Gastroesophageal sphincter (tissue), 4 donors: ENCODE measurements at places on chromosomes 7 and 10. TPM values are rescaled to one million over a fixed set of nuclear protein-coding genes. Genes with fewer than 3 reads are reported as not detected.

The CPN1 gene
- total RNA-seq = not detected

The ACHE gene
- 1.0 TPM for total RNA-seq

The STEAP2 gene
- total RNA-seq = 21.0 TPM

The ZPBP gene
- total RNA-seq = not detected

The CALHM1 gene
- not detected for total RNA-seq

The CDK5 gene
- 8.1 TPM for total RNA-seq

The C10orf105 gene
- total RNA-seq = not detected

The TMEM72 gene
- not detected for total RNA-seq

The TMEM26 gene
- 0.40 TPM for total RNA-seq

The PNLIPRP1 gene
- total RNA-seq = not detected

The PLPP4 gene
- total RNA-seq = 2.5 TPM

The PTEN gene
- 90.8 TPM for total RNA-seq

The KDM7A gene
- total RNA-seq = 26.3 TPM

The MRM2 gene
- total RNA-seq = 17.6 TPM

The TMEM130 gene
- 0.15 TPM for total RNA-seq

The COPS6 gene
- total RNA-seq = 51.6 TPM

The WAPL gene
- 45.4 TPM for total RNA-seq

The GPR141 gene
- total RNA-seq = 1.2 TPM

The DYNC1I1 gene
- 23.8 TPM for total RNA-seq

The SAP25 gene
- total RNA-seq = not detected

The EPHB6 gene
- 10.9 TPM for total RNA-seq

The NKX2-3 gene
- total RNA-seq = not detected

The AFAP1L2 gene
- 20.5 TPM for total RNA-seq

The CRYGN gene
- 4.4 TPM for total RNA-seq

The KCP gene
- total RNA-seq = 0.31 TPM

The MET gene
- 5.8 TPM for total RNA-seq

The CALCR gene
- 0.27 TPM for total RNA-seq

The HMX2 gene
- not detected for total RNA-seq

The UCMA gene
- total RNA-seq = not detected

The KAZALD1 gene
- total RNA-seq = 1.2 TPM

The CTNNA3 gene
- total RNA-seq = 19.8 TPM

The FOXP2 gene
- total RNA-seq = 58.1 TPM

The SH2D4B gene
- not detected for total RNA-seq

The GLI3 gene
- 7.3 TPM for total RNA-seq

The TEX47 gene
- total RNA-seq = not detected

The MUC12 gene
- total RNA-seq = not detected

The CYP17A1 gene
- total RNA-seq = not detected

The CRHR2 gene
- 0.47 TPM for total RNA-seq

The PNLIPRP3 gene
- not detected for total RNA-seq

The HOXA11 gene
- 0.12 TPM for total RNA-seq

The INPP5A gene
- total RNA-seq = 167 TPM

The CACNB2 gene
- 62.2 TPM for total RNA-seq

The ANKIB1 gene
- total RNA-seq = 42.0 TPM

The ING3 gene
- total RNA-seq = 11.2 TPM

The CFAP58 gene
- 1.3 TPM for total RNA-seq

The FKBP6 gene
- not detected for total RNA-seq

The SFTPA1 gene
- total RNA-seq = not detected

The DDIT4 gene
- total RNA-seq = 135 TPM

The TRIM4 gene
- 27.2 TPM for total RNA-seq

The IQUB gene
- total RNA-seq = 18.5 TPM

The ANKRD61 gene
- total RNA-seq = not detected

The ASZ1 gene
- total RNA-seq = not detected

The FLNC gene
- total RNA-seq = 308 TPM

The MRLN gene
- not detected for total RNA-seq

The TAS2R5 gene
- total RNA-seq = 0.27 TPM

The IDI2 gene
- total RNA-seq = not detected

The CH25H gene
- total RNA-seq = 0.93 TPM

The GARIN1A gene
- 0.25 TPM for total RNA-seq

The SDK1 gene
- 9.4 TPM for total RNA-seq
